ENCODE measurements at places on chromosomes 5 and 9. TPM values are rescaled to one million over a fixed set of nuclear protein-coding genes. Genes with fewer than 3 reads are reported as not detected.

PPP1R26 gene
- 49.8 TPM for total RNA-seq

ABO gene
- 0.28 TPM for total RNA-seq

HSPB3 gene
- not detected for total RNA-seq

PCDHB1 gene
- total RNA-seq: 0.08 TPM

SLC27A6 gene
- 4.8 TPM for total RNA-seq

SHISAL2B gene
- 3.9 TPM for total RNA-seq

BTF3 gene
- total RNA-seq: 506 TPM

SPINK6 gene
- total RNA-seq: not detected

NUTM2G gene
- total RNA-seq: 1.6 TPM

OR1L1 gene
- not detected for total RNA-seq

PCDHB14 gene
- 4.1 TPM for total RNA-seq

DNA sequence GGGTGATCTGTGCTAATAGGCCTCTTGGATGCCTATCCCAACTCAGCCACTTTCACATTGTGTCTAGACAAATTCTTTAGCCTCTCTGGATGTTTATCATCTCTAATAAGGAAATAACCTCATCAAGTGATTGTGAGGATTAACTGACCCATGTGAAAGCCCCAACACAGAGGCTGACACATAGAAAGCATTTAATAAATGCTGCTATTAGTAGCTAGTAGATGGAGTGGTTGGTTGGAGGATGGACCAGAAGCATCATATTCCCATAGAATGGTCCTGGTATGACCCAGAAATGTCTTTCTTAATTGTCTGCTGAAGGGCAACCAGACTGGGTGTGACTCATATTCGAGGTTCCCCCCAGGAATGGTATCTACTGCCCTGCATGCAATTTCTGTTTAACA, 124.4 kb downstream of the PIK3R1 start:
- no peak overlapping the region for H3K4me3 ChIP-seq
- H3K4me1 ChIP-seq: 0 out of 2 replicates have a peak, but pooled peaks cover 8% of the 10 kb centered on the region
- no peak for DNase-seq
- no peaks in the 10 kb centered on the region for H3K36me3 ChIP-seq
- H3K27ac ChIP-seq: no peak overlapping the region

GRCh38 chr5:171614511-171614910, 171.1 kb upstream of the SMIM23 start:
- H3K27me3 ChIP-seq: peaks cover 6% of the 10 kb centered on the region
- no peak overlapping the region for H3K4me3 ChIP-seq
- H3K4me1 ChIP-seq: peaks cover 13% of the 10 kb centered on the region

DNA sequence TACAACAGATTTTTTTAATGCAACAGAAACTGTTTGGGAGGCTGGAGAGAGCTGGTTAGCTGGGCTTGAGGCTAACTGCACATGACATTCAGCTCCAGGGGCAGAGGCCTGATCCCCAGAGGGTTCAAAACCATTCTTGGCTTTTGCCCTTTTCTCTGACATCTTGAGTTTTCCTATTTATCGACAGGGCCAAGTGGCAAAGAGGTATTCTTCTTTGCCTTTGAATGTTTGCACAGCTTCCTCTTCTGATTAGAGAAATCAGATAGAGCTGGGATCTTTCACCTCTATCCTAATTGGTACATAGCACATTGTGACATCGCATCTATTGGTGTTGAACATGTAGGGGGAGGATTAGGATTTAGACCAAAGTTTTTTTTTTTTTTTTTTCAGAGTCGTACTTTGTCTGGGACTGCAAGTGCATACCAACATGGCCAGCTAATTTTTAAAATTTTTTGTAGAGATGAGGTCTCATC, 143.7 kb downstream of the ACTBL2 start:
- no peak overlapping the region for H3K4me3 ChIP-seq
- H3K4me1 ChIP-seq: no peaks in the 10 kb centered on the region
- H3K27ac ChIP-seq: no peak overlapping the region
- no peaks in the 10 kb centered on the region for H3K27me3 ChIP-seq

DNA sequence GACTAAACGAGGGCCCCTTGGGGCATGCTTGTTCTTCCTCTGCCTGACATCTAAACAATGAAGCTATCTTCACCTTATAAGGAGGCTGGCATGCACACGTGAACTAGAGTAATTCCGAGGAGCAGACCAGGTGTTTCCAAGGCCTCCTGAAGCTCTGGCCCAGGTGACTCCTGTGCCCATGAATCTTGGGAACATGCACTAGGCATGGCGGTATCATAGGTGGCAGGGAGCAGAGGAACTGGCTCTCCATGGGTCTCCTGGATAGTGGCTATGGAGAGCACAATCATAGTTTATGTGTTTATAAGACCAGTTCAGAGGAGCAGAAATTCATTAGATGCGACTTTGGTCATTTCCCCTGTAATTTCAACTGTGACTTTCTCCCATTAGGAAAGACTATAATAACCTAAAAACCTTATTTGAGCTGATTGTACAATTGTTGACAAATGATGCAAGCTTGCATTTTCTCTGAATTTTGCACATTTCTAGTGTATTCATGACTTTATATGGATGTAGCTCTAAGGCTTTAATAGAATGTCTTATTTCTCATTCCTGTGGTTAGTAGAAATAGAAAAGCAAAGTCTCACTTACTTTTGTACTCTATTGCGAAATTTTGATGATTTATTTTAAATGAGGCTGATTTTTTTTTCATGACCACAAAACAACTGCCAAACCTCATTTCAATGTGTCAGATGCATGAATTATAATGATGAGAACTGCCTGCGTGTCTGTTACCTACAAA, 135.3 kb upstream of the RPS23 start:
- DNase-seq: no peak
- no peaks in the 10 kb centered on the region for H3K27me3 ChIP-seq
- H3K36me3 ChIP-seq: no peaks in the 10 kb centered on the region
- no peak overlapping the region for H3K4me3 ChIP-seq
- 0 out of 2 replicates have a peak, but pooled peaks cover 4% of the 10 kb centered on the region for H3K4me1 ChIP-seq
- H3K27ac ChIP-seq: no peak overlapping the region

GRCh38 chr9:86968258-86968920, 21.1 kb upstream of the GAS1 start:
- DNase-seq: no peak
- H3K27ac ChIP-seq: no peak overlapping the region
- no peaks in the 10 kb centered on the region for H3K36me3 ChIP-seq
- H3K27me3 ChIP-seq: no peaks in the 10 kb centered on the region
- no peak overlapping the region for H3K4me3 ChIP-seq
- H3K4me1 ChIP-seq: no peaks in the 10 kb centered on the region

GRCh38 chr5:52684051-52684450, 103.7 kb upstream of the ITGA1 start:
- H3K36me3 ChIP-seq: no peaks in the 10 kb centered on the region
- DNase-seq: no peak
- no peaks in the 10 kb centered on the region for H3K27me3 ChIP-seq
- H3K27ac ChIP-seq: no peak overlapping the region
- H3K4me3 ChIP-seq: no peak overlapping the region

DNA sequence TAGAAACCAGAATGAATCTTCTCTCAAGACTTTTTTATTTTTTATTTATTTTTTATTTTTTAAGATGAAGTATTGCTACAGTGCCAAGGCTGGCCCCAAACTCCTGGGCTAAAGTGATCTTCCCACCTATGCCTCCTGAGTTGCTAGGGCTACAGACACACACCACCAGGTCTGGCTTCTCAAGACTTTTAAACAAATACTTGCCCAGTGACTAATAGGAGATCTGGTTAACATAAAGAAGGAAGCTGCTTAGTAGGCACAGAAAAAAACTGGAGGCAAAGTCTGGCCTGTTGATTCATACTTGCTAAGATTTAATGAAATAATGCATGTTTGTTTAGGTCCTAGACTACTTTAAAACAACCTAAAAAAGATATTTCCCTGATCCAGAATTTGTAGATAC, 43.8 kb downstream of the SLC38A9 start:
- H3K4me1 ChIP-seq: no peaks in the 10 kb centered on the region
- no peaks in the 10 kb centered on the region for H3K27me3 ChIP-seq
- H3K4me3 ChIP-seq: no peak overlapping the region
- no peak for DNase-seq

- H3K36me3 ChIP-seq: no peaks in the 10 kb centered on the region
- no peak overlapping the region for H3K4me3 ChIP-seq
- peaks cover 57% of the 10 kb centered on the region for H3K27me3 ChIP-seq
These were observed 3.0 kb upstream of the SLC6A7 start for GRCh38 chr5:150186897-150187296.

GRCh38 chr9:68805890-68806517, 101.0 kb downstream of the PIP5K1B start:
- H3K27me3 ChIP-seq: no peaks in the 10 kb centered on the region
- DNase-seq: no peak
- H3K4me3 ChIP-seq: no peak overlapping the region
- H3K36me3 ChIP-seq: no peaks in the 10 kb centered on the region
- 0 out of 2 replicates have a peak, but pooled peaks cover 3% of the 10 kb centered on the region for H3K4me1 ChIP-seq
- H3K27ac ChIP-seq: no peak overlapping the region

- H3K27ac ChIP-seq: no peak overlapping the region
- no peaks in the 10 kb centered on the region for H3K36me3 ChIP-seq
- DNase-seq: no peak
These were observed 21.6 kb downstream of the CSF1R start for GRCh38 chr5:150064681-150065220.

- no peak overlapping the region for H3K4me3 ChIP-seq
- H3K4me1 ChIP-seq: peaks cover 9% of the 10 kb centered on the region
- 0 out of 2 replicates have a peak, but pooled peaks cover 4% of the 10 kb centered on the region for H3K27me3 ChIP-seq
These were observed 1.4 kb downstream of the RNU6ATAC start for GRCh38 chr9:134162926-134163370.

Data from GM23338 (cell line).